BE2C (cell line): ENCODE measurements at places on chromosomes 3 and 15.

DNA sequence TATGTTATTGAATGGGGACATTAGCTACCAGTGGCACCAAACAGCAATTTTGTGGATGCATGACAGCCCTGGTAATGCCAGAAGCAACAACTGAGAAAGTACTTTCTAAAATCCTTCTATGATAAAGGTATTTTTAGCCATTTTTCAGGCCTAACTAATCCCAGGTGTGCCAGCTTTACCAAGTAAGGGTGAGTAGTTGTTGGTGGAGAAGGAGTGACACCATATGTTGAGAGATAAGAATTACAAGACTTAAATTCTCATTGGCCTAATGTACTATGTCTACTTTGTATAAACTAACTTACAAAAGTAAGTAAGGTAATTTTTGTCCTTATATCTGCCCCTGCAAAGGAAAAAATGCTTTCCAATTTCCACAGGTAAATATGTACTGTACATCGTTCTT lies 4.1 kb upstream of the COX17 start:
- DNase-seq: peak; percentile 22

DNA sequence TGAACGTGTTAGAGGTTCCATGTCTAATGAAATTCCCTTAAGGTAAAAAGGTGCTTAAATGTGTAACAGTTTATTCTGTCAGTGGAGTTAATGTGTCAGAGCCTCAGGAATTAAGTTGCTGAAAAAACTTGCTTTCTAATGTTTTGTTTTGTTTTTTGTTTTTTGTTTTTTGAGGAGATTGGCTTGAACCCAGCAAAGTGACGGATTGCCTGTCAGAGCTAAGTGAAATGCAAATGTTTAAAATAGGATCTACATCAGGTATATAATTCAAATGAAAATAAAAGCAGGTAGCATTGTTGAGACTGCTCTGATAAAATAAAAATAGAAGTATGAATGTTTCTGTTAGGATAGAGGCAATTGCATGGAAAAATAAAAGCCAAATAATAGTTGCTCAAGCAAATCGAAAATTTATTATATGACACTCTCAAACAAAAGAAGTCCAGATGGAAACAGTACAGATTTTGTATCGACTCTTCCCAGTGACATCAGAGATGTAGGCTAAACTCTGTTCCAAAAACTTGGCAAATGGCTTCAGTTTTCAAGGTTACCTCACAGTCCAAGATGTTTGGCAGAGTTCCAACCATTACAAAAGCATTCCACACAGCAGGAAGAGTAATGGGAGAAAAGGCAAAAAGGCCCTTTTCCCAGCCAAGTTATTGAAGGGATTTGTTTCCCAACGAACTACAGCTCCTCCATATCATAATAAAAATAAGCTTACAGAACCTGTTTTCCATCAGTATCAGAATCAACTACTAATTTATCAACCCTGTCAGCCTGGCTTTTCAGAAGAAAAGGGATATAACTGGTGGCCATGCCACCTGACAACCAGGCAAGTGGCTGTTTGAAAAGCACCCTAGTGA lies 291.0 kb downstream of the TBL1XR1 start:
- DNase-seq: peak; percentile 29

GRCh38 chr3:9951598-9951961 lies 628 bp downstream of the PRRT3 start:
- DNase-seq: no peak

DNA sequence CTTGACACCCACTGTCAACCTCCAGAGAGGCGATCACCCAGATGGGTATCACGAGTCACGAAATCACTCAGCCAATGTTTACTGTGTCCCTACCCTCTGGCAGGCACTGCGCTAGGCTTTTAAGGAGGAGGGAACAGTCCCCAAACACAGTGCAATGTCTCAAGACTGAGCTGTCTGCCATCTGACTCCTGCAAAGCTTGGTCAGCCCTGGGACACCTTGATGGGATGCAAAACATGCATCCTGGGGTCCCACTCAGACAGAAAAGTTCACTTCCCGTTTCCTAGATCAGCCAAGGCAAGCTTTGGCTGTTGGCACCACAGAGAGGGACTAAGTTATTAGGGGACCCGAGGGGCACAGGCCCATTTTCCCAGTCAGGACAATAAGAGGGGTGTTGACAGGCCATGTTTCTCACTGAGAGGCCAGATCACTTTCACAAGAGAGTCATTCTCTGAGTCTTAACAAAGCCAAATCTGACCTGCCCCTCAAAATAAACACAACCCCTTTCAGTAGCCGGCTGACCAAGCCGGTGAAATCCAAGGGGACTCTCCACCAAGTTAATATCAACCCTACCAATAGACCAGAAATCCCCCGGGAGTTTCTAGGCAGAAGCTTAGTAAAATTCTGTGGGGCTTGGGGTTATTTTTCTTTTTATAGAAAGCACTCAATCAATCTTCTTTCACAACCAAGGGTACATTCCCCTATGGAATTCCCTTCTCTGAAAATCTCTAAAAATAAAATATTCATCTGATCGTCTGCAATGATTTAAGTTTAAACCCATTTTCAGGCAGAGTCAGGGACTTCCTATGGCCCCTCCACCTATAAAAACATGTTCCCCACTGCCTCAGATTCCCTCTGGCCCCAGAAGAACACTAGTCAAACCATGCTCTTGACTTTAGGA lies 3.5 kb downstream of the RFTN1 start:
- DNase-seq: no peak

- no peak for DNase-seq
These were observed 163.1 kb downstream of the TUSC7 start for GRCh38 chr3:116872688-116873087.

GRCh38 chr3:13343601-13344000 lies 76.5 kb downstream of the NUP210 start:
- DNase-seq: no peak
